Lower leg skin (tissue), 4 donors: ENCODE measurements at places on chromosomes 11 and 22. TPM values are rescaled to one million over a fixed set of nuclear protein-coding genes. Genes with fewer than 3 reads are reported as not detected.

GRCh38 chr11:20407344-20407743, 19.8 kb downstream of the PRMT3 start:
- no peak for DNase-seq

GRCh38 chr11:4167758-4168157, 73.2 kb downstream of the RRM1 start:
- no peak for DNase-seq

DNA sequence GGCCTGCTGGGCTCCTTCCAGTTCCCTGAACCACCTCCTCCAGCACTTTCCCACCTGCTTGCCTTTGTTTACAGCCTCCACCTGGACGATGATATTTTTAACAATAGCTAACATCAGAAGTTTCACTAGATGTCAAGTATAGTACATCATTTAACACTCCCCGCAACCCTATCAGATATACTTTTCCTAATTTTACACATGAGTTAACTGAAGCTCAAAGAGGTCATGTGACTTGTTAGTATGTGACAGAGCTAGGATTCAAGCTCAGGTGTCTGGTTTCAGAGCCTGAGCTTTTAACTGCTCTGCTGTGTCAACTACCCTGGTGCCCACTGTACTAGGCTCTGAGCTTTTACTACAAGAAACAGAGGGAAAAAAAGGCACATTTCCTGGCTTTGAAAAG, 14.3 kb upstream of the HPX start:
- no peak for DNase-seq

- peak; percentile 86 for DNase-seq
Observed at GRCh38 chr11:65426839-65427690, 4.5 kb downstream of the NEAT1 start.

GRCh38 chr11:120121914-120122473, 15.9 kb downstream of the TRIM29 start:
- DNase-seq: no peak

Gene OR5D16
- total RNA-seq: not detected

Gene LINC01488
- not detected for total RNA-seq

GRCh38 chr11:9739123-9739900, 75.4 kb downstream of the SWAP70 start:
- no peak for DNase-seq

GRCh38 chr11:61751384-61751783, 1.1 kb upstream of the MYRF start:
- no peak for DNase-seq

- peak; percentile 32 for DNase-seq
Observed at GRCh38 chr22:22848364-22848866, 39.2 kb upstream of the IGLL5 start.

Gene CLMP
- 7.6 TPM for total RNA-seq

GRCh38 chr11:82406611-82407010, 327.1 kb downstream of the FAM181B start:
- DNase-seq: no peak

- no peak for DNase-seq
Observed at GRCh38 chr11:34560511-34560910, 46.9 kb upstream of the ELF5 start.

DNA sequence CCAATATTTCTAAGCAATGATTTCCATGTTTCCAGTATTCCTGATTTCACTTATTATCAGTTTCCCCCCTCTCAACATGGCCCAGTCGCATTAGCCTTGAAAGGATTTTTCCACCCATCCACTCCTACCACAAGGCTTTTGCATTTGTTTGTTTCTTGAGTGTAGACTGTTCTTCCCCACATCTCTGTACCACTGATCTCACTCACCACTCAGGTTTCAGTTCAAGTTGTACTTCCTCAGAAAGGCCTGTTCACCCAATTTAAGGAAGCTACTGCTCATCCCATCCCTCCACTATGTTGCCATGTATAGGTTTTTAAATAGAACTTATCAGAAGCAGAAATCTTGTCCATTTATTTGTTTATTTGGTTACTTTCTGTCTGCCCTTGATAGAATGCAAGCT, 472.3 kb downstream of the FAM181B start:
- DNase-seq: no peak

DNA sequence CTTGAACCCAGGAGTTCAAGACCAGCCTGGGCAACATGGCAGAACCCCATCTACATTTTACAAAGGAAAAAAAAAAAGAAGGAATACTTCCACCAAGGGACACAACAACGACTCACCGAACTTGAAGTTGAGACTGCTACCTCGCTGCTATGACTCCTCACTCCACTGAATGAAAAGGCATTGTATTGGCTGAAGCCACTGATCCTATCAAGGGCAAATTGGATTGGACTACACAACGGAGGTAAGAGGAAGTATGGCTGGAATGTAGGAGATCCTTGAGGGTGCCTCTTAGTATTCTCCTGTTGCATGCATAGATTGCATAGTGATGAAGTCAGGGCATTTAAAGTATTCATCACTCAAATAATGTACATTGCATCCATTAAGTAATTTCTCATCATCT, 97.9 kb downstream of the CWF19L2 start:
- no peak for DNase-seq

DNA sequence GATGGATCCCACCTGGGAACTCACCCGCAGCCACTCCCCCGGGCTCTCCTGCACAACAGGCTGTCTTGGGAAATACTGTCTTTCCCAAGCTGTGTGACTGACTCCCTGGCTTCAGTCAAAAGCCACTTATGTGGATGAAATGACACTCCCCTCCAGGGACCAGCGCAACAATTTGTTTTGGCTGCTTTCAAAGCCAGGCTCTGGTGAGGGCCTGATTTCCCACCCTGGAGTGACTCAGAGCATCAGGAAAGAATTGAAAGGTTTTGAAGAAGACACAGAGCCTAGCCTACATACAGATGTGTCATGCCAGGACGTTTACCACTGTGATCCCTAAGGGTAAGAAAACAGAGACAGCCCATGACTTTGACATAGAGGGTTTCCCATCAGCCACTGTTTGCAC, 550.5 kb downstream of the MIAT start:
- peak; percentile 88 for DNase-seq

Gene NDUFC2
- 94.9 TPM for total RNA-seq

- no peak for DNase-seq
Observed at GRCh38 chr22:22248878-22249277, 4.3 kb downstream of the VPREB1 start.

Gene PNPLA5
- total RNA-seq: 4.8 TPM

DNA sequence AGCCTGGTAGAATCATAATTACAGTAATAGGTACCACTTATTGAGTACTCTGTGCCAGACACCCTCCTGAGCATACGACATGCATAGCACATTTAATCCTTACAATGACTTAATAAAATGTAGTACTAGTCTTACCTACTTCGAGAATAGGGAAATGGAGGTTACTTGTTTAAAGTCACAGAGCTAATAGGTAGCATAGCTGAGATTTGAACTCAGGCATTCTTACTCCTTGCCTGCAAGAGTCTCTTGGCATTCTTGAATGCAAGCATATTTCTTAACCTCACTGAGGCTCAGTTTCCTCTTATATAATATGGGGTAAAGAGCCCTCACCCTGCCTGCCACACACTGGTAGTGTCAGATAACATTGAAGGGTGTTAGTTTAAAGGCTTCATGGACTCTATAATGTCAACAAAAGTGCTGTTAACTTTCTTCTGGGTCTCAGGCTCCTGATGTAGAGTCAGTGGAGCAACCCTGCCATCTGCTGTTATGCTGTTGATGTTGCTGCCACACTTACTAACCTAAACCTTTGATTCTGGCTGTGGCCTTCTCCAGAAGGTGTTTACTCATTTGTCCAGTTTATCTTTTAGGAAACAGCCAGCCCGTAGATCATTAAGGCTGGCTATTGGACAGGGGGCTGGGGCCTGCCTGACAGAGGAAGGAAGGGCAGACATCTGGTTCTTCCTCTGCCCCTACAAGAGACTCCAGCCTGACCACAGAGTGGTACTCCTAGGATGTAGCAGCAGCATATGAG, 18.9 kb downstream of the LIMK2 start:
- DNase-seq: no peak

Gene TCN1
- total RNA-seq: 4.2 TPM

DNA sequence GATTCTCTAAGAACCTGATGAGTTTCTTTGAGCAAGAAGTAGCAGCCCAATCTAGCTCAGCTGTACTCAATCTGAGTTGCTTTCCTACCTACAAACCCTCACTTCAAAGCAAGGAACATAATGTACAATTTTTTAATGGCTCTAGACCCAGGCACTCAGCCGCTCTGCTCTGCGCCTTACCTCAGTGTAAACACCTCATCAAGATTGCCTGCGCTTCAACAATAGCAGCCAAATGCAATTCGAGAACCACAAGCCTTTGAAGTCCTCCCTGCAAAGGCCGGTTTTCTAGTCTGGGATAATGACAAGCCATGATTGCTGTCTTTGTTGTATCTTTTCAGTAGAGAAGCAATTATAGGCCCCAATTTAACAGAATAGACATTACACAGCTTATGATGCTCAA, 38.0 kb downstream of the JHY start:
- no peak for DNase-seq

- peak; percentile 77 for DNase-seq
Observed at GRCh38 chr11:75197512-75198277, 42.9 kb upstream of the TPBGL start.

Gene MYO7A
- 1.3 TPM for total RNA-seq

Gene FUT4
- 4.5 TPM for total RNA-seq

Gene GNG3
- total RNA-seq: not detected

DNA sequence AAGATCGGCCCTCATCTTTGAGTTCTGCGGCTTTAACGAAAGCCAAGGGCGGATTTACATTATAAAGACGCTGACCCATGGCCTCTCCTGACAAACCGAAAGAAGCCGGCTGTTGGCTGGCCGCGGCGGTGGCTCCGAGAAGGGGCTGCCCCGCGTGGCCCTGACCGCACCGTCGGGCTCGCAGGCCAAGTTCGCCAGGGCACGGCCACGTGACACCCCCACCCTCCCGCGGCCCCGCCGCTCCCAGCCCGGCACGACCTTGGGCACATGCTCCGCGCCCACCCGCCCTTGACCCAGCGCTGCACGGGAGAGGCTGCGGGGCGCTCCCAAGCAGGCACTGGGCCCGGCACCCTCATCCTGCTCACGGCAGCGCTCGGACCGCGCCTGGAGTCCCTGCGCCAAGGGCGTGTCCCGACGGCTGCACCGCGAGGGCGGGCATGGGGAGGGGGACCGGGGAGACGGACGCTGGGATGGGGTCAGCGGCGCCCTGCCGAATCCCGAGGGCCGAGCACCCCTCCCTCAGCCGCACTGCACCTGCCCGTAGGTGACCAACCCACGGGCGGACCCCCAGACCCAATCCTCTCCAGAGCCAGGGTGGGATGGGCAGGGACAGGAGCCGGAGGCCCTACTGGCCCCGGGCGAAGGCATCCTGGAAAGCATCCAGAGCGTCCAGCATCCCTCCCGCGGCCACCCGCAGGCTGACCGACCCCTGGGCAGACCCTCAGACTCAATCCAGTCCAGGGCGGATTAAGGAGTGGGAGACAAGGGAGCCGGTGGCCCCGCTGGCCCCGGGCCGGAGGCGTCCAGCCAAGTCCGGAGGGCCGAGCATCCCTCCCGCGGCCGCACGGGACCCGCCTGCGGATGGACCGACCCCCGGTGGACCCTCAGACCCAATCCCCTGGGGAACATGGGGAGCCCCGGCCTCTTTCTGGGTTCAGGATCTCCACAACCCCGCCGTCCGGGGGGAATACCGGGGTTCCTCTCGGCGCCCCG, 759 bp downstream of the CPT1A start:
- DNase-seq: no peak

DNA sequence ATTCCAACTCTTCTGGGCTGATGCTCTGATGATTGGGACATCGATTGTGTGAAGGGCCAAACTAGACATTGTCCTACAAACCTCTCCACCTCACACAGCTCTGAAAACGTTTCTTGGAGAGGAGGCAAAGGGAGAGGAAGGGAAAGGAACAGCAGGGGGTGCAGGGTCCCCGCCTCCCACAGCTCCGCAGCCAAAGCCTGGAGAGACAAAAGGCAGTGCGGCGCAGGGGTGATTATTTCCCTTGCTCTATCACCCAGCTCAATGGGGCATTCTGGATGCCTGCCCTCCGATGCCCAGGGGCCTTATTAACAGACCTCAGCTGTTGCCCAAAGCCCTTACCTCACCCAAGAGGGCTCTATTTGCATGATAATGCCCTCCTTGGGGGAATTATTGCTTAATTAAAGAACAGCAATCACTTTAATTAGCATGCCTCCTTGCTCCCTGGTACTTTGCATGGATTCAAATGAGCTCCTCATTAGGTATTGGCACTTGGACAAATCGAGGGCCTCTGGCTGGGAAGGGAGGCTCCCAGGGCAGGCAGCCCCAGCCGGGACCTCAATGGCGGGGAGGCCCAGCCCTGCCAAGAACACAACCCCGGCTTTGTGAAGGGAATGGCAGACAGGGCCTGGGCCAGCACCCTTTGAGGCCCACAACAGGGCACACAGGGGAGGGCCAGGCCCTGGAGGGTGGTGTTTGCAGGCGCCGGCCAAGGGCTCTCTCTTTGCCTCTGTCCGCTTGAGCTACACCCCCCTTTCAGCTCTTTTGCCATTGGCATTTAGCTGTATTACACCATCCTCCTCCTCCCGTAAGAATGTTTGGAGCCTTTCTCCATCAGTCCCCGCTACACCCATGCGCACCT, 19.8 kb upstream of the CDON start:
- peak; percentile 51 for DNase-seq

Gene SLC6A5
- total RNA-seq: not detected

- DNase-seq: no peak
Observed at GRCh38 chr11:35285471-35285870, 133.9 kb downstream of the SLC1A2 start.

Gene ART1
- total RNA-seq: not detected

DNA sequence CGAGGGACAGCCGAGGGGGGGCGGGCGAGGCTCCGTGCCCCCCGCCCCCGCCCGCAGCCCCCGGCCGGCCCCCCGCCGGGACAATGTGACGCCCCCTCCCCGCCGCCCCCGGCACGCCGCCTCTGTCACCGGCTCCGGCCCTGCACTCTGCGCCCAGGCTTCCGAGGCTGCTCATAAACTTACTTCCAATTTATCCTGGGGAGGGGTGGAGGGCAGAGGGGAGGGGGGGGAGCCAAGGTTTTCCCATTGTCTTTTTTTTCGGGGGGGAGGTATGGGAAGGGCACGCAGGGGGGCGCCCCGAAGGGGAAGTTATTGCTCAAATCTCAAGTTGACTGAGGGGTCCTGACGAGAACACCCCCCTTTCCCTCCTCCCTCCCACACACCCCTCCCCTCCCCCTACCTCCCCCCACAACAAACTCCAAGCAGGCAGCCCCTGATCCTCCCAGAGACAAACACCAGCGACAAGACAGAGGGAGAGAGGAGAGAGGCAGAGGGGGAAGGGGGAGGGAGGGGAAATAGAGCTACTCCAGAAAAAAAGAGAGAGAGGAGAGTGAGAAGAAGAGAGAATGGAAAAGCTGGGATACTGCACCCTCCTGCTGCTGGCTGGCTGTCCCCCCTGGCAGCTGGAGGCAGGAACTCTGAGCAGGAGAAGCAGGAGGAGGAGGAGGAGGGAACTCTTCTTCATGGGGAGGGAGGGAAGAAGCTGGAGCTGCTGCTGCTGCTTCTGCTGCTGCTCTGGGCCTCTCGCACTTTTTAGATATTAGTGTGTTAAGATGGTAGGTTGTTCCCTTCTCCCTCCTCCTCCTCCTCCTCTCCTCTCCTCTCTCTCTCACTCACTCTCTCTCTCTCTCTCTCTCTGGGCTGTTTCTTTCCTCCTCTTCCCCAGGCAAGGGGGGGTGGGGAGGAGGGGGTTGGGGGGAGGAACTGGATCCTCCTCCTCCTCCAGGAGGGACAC, 631 bp downstream of the PHF21A start:
- DNase-seq: no peak
